ENCODE measurements at places on chromosomes 6 and 20. TPM values are rescaled to one million over a fixed set of nuclear protein-coding genes. Genes with fewer than 3 reads are reported as not detected.

DNA sequence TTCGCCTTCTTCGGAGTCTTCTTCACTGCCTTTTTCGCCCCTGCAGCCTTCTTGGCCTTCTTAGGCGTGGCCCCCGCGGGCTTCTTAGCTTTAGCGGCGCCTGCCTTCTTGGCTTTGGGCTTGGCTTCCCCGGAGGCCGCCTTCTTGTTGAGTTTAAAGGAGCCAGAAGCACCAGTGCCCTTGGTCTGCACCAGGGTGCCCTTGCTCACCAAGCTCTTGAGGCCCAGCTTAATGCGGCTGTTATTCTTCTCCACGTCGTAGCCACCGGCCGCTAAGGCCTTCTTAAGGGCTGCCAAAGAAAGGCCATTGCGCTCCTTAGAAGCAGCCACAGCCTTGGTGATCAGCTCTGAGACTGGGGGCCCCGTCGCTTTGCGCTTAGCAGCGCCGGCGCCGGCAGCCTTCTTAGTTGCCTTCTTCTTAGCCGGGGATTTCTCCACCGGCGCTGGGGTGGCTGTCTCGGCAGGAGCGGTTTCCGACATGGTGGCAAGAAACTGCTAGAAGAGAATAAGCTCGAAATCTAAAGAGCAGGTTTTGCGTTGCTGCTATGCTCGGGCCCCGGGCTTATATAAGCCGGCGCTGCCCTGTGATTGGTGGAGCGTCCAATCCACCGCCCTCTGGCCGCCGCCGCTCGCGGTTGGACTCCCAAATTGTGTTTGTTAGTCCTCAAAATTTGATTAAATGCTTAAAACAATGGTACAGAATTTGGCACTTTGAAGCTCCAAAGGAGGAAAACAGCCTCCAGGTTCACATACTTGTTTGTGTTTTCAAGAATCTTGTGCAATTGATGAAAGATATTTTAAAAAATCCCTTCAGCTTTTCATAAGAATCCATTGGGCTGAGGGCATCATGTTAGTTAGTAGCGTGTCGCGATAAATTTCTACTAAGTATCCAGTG lies 44.9 kb downstream of the OR2B2 start:
- peak; percentile 75 for DNase-seq

CCM2L gene
- total RNA-seq, result 6.7 TPM

CAGE1 gene
- not detected for total RNA-seq

GRCh38 chr20:33669873-33670640 lies 3.3 kb downstream of the ACTL10 start:
- DNase-seq, result peak; percentile 59

ADGRG6 gene
- 44.1 TPM for total RNA-seq

Data from upper lobe of left lung (tissue), 6 donors.